ENCODE measurements at places on chromosomes 1 and 21.
A peak's percentile ranks its signal among the peaks of the same experiment; 100 is the strongest.

- DNase-seq = no peak
These were observed 2.1 kb downstream of the KCNK2 start for GRCh38 chr1:215084621-215085020.

- DNase-seq = peak; percentile 38
These were observed 46.3 kb upstream of the CACYBP start for GRCh38 chr1:174953285-174954072.

- no peak for DNase-seq
These were observed 41.6 kb upstream of the ZNF678 start for GRCh38 chr1:227521782-227522181.

DNA sequence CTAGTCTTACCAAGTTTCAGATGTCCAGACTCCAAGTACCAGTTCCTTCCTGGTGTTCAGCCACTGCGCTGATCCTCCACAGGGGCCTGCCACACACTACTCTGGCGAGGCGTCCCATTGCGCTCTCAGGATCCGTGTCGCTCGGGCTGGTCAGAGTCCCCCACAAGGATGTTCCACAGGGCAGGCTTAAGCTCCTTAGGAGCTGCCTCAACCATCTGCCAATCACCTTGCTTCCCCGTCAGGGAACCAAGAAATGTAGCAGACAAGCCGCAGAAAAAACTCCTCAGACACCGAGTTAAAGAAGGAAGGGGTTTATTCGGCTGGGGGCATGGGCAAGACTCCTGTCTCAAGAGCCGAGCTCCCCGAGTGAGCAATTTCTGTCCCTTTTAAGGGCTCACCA is 9.8 kb downstream of the OR2W3 start:
- DNase-seq = no peak

GRCh38 chr1:201740670-201741111 is 88.3 kb upstream of the IPO9 start:
- DNase-seq = no peak

DNA sequence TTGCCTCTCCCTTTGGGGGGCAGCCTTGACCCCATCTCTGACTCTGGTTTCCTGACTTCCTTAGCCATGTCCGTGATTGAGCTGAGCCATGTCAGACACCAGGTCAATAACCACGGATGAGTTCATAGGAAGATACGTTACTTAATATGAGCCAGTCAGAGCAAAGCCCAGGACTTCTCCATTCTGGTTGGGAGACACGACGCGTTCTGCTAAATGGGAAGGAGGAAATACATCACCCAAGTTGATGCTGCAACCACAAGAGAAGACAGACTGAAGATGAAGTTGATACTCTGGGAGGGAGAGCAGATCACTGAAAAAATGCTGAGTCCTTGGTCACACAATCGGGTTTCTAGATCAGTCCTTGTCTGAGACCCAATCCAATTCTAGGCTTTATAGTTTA is 90.9 kb downstream of the MATN1 start:
- no peak for DNase-seq

GRCh38 chr1:233304489-233305102 is 9.1 kb upstream of the PCNX2 start:
- no peak for DNase-seq

DNA sequence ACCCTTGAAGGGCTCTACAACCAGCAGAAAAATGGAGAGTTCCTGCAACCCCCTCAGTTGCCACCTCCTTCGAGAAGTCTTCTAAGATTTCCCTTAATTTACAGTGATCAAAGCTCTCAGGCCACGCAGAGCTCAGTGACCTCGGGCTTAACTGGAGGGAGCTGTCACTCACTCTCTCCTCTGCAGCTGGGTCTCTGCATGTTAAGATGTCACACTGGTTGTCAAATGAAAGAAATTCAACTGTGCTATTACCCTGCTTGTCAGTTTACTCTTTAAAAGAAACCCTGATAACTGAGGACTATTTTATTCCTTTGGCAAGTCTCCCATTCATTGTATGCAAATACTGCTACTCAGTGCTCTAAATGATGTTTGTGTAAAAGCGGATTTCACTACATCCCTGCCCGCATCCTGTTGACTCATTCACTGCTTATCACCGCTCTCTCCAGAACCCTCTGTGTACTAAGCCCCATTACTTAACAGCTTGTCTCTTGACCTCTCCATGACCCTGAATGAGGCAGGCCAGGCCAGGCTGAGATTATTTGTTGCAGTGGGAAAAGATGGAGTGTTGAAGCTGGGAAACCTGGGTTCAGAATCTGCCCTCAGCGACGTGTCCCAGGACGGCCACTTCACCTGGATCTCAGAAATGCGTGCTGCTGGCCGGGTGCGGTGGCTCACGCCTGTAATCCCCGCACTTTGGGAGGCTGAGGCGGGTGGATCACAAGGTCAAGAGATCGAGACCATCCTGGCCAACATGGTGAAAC is 13.7 kb downstream of the DHRS3 start:
- DNase-seq = peak; percentile 54

DNA sequence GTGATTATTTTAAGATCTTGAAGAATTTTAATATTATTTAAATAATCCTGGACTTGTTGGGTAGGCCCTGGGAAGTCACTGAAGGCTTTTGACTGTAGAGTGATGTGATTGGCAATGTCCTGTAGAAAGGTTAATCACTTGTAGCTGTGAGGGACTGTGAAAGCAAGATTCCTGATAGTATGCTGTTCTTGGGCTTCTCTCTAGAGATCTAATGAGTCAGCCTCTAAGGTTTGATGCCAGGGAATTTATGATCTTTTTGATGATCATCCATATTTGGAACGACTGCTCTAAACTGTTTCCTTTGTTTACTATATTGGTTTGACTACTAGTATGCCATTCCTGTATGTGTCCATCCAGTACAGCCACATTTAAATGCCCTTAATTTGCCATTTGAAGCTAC is 56.5 kb downstream of the CAMSAP2 start:
- no peak for DNase-seq

GRCh38 chr1:157170677-157171515 is 32.7 kb upstream of the ETV3 start:
- peak; percentile 90 for DNase-seq

DNA sequence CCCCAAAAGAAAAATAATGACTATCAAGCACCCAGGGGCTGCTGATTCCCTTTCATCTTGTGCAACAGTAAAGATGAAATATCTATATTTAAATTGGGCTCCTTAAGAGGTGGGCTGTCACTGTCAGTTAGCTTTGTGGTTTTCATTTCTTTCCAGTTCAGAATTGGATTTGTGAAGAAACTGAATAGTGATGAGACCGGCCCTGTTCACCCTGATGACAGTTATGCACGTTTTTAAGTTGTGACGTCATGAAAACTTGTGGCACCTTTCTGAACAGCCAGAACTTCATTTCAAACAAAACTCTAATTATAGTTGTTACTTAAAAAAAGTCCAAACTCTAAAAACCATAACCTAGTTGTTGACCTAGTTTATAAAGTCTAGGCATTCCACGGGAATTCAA is 125.9 kb downstream of the RUNX1 start:
- DNase-seq = no peak

DNA sequence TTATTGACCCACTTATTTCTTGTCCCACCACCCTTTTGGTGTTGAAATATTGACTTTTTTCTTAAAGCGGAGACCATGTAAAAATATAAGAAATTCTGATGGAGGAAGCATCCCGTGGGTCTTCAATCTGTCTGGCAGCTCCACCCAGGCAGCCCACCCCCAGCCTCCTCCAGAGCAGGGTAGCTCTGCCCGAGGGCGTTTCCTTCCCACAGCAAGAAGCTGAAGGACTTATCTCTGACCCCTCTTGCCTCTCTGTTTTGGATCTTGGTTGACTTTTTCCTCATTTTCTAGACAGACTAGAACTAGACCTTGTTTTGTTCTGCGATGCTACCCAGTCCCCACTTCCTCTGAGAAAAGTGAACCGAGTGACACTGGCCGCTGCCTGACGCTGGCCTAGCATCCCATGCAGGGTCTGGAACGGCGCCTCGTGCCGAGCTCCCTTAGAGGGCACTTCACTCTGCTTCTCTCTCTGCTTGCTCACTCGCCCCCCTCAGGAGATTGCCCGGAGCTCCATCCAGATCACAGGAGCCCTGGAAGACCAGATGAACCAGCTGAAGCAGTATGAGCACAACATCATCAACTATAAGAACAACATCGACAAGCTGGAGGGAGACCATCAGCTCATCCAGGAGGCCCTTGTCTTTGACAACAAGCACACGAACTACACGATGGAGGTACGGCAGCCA is 40.4 kb upstream of the MTR start:
- DNase-seq = no peak

- DNase-seq = peak; percentile 43
These were observed 317.3 kb downstream of the COL11A1 start for GRCh38 chr1:102790997-102791396.

GRCh38 chr1:201254625-201255478 is 28.5 kb upstream of the PKP1 start:
- DNase-seq = no peak

DNA sequence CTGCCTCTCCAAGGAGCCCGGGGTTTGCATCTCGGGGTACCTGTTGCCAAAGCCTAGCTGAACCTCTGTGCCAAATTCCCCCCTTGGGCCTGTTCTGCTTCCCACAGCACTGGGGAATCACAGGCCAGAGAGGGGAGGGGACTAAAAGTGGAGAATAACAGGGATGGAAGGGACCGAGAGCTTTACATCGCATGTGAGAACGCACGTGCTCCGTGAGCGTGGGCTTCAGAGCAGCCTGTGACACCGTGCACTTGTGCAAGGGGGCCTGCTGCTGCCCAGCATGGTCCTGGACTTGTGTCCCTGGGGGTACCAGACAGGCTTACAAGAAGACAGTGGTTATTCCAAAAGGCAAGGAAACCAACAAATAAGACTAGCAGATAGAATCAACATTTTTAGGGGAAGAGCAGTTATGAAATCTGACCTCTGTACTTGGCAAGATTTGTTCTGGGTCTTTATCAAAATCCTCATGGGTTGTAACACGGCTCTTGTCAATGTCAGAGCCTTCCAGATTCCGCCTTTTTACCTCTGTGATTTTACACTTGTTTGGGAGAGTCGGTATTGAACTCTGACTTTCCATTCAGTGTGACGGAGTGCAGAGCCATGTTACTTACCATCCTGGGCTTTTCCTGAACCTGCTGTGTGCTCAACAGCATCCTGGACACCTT is 36.2 kb upstream of the TNFRSF1B start:
- DNase-seq = no peak

DNA sequence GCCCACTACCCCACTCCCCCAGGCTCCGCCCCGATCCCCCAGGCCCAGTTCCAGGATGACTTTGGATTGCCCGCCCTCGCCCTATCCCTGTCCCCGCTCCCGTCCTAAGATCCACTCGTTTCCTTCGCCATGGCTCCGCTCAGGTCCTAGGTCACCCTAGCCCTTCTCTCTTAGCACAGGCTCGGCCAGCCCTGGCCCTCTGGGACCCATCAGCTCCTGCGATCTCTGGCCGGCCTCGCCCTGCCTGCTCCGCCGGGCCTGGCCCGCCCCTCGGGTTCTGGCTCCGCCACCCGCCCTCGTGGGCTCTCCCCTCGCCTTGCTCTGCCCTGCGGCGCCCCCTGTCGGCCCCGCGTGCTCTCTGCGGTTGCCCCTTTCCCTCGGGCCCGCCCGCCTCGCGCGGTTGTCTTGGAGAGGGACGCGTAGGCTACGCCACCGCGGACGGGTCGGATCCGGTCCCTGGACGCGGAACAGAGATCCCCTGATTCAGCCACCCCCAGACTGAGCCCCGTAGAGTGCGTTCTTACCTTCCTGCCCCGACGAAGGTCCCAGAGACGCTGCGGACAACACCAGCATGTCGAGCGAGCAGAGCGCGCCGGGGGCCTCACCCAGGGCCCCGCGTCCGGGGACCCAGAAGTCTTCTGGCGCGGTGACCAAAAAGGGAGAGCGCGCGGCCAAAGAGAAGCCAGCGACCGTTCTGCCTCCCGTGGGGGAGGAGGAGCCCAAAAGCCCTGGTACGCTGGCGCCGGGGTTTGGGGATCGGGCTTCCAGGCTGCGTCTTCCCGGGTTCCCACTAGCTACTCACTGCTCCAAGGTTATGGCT is at the start of gene LRRC71:
TSS of gene LRRC71 (plus strand) at position 400 of the 820 bp plus-strand sequence. CDS start at position 572, 172 bp downstream.
- peak; percentile 98 for DNase-seq

DNA sequence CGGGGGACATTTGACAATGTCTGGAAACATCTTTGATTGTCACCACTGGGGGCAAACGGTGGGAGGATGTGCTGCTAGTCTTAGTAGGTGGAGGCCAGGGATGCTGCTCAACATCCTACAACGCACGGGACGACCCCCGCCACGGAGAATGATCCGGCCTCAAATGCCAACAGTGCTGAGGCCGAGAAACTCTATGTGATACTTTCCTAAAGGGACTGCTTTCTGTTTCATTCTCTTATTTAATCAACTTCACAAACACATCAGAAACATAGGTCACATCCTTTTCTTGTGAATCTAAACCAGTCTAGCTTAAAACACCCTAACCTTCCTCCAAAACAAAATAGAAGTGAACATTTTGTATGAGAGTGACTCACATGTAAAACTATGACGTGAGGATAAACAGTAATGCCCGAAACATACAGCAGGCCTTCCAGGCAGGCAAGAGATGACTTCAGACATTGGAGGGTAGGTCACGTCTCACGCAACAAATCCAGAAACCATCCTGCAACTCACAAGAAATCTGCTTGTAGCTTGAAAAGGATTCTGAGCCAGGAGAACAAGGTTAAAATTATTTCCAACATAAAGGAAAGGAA is 37.2 kb upstream of the ETS2 start:
- DNase-seq = no peak

DNA sequence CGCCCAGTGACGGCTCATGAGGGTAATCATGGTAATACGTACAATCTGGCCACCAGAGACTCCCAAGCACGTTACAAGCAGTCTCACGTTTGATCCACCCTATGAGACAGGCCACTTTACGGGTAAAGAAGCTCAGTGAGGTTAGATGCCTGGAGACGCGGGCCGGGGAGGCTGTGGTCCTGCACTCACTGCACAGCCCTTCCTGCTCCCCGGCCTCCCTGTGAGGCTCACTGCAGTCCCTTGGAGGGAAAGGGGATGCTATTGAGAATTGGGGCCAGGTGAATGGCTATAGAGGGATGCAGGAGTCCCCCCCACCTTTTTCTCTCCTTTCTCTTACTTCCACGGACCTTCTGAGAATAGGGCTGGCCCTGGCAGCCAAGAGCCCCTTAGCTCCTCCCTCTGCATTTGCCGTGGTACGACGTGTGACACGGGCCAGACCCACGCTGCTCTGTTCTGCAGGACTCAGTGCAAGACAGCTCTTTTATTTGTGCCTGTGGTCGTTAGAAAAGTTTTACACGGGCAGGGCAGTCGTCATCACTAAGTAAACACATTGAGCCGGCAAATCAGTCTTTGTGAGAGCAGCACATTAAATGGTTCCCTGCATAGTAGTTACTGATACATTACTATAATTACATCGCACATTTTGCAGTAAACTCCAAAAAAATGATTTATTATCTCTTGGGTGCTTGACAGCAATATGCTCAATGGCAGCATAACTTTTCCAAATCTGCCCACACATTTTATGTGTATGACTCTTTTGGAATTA is 18.8 kb downstream of the KIF26B start:
- no peak for DNase-seq

DNA sequence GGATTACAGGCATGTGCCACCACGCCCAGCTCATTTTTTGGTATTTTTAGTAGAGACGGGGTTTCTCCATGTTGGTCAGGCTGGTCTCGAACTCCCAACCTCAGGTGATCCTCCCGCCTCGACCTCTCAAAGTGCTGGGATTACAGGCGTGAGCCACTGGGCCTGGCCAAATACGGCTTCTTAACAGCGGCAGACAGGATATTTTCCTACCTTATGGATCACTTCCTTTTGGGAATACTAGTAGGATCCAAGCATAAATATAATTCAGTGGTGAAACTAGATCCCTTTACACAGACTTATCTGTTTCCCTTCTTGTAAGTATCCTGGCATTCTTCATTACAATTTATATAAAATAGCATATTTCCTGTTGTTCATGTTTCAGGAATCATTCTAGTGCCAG is 40.9 kb downstream of the WNT4 start:
- no peak for DNase-seq

GRCh38 chr1:204578867-204579664 is 62.9 kb downstream of the MDM4 start:
- peak; percentile 52 for DNase-seq
